GM20000 (cell line): ENCODE measurements at places on chromosomes 13 and 19.

- DNase-seq: no peak
Observed at GRCh38 chr19:58229255-58229639, 533 bp downstream of the ZNF544 start.

- no peak for DNase-seq
Observed at GRCh38 chr13:100602493-100603111, 14.0 kb upstream of the GGACT start.

DNA sequence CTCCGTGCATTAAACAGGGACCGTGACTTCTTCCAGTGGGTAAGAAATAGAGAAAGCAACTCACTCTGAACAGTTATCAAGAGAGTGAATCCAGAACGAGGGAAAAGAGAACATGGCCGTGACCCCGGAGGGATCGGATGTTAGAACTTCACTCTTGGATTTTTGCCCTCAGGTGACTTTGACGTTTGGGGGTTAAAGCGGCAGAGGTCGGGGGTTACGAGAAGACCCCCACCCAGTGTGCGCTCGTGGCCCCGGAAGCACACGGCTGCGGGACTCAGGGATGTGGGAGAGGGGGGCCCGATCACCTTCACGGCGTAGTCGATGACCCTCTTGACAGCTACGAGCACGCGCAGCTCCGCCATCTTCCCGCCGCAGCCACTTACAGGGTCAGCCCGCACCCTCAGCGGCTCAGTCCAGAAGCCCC is at the start of gene ETFB:
Gene ETFB, minus strand, starts transcription at position 424 of the 424 bp plus-strand sequence. Its CDS starts 62 bp downstream, at position 362.
- no peak for DNase-seq

DNA sequence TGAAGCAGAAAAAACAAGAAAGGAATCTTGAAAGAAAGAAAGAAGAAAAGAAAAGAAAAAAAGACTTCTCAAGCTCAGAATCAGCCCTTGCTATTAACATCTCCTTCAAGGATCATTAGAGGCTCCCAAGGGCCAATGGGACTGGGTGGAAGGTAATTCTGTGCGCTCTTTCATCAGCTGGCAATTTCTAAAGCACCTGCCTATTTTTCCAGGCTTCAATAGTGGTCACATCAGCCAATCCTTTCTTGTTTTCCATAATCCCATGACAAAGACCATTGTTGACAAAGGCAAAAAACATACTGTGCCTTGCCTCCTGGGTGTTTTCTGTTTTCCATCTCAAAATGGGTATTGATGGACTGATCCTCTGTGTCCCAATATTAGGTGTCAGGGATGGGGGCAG is 88.2 kb upstream of the TSC22D1 start:
- no peak for DNase-seq

- no peak for DNase-seq
Observed at GRCh38 chr19:3669082-3669946, 31.0 kb downstream of the PIP5K1C start.

GRCh38 chr13:45361596-45362206 is 20.7 kb upstream of the TPT1 start:
- DNase-seq: no peak

DNA sequence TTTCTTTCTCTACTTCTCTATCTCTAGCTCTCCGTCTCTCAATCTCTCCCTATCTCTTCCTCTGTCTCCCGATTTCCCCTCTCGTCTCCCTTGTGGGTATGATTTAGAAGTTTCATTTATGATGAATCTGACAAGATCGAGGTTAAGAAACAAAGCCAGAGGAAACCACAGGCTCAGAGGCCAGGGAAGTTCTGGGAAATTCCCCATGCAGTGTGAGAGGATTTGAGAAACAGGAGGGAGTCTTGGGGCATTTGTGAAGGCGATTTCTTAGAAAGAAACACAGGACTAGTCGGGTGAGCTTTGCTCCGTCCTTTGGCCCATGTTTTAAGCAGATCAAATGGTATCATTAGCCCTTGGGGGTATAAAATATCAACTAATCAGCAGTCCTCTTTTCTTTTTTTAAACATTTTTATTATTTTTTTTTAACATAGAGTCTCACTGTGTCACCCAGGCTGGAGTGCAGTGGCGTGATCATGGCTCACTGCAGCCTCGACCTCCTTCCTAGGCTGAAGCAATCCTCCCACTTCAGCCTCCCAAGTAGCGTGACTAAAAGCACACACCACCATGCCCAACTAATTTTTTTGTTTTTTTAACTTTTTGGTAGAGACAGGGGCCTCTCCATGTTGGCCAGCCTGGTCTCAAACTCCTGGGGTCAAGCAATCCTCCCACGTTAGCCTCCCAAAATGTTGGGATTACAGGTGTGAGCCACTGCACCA is 25.8 kb downstream of the TNFSF9 start:
- DNase-seq: peak; percentile 31
